Fibroblast of skin of left quadriceps (primary cell): ENCODE measurements at places on chromosomes 12 and 14.

- DNase-seq = peak; percentile 50
Observed at GRCh38 chr12:27940756-27941402, 31.7 kb downstream of the PTHLH start.

DNA sequence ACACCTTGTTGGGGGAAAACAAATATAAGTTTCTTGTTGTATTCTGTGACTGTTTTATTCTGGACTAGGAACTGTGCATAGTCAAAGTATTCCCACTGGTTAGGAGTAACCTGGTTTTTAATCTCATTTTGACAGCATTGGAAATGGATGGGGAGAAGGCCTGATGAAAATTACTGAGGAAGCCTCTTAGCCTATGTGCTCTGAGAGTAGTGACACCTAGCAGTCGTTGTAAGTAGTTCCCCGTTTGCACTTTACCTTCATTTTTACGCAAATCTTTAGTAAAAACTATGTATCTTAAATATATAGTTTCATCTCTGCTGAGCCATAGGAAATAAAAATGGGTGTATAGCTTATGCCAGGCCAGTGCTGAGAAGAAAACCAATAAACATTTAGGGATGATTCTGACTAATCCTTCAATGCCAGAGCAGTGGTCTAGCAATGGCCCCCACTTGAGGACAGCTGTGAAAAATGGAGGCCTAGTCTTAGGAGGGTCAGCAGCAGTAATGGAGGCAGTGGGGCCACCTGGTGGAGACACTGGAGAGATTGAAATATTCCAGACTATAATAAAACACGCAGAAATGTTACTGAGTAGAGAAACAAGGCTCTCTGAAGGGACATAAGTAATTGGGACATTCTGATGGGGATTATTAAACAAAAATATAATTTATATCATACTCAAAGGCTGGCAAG is 133.2 kb upstream of the NOVA1 start:
- DNase-seq = no peak

- DNase-seq = peak; percentile 77
Observed at GRCh38 chr12:63930971-63931370, 86.5 kb downstream of the SRGAP1 start.

DNA sequence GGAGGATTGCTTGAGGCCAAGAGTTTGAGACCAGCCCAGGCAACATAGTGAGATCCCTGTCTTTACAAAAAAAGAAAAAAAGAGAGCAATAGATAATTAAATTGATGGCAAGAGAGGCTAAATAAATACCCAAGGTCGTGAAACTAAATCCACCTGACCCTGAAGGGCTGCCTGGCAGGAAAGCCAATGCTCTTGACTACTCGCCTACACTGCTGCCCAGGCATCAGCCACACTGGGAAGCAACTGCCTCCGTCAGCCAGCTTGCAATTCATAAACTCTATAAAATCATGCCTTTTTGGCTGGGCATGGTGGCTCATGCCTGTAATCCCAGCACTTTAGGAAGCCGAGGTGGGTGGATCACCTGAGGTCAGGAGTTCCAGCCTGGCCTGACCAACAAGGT is 31.7 kb upstream of the RASSF3 start:
- no peak for DNase-seq

- DNase-seq = no peak
Observed at GRCh38 chr14:95614349-95614748, 71.9 kb upstream of the TCL1B start.

- DNase-seq = no peak
Observed at GRCh38 chr12:30914986-30915591, 11.5 kb upstream of the TSPAN11 start.

DNA sequence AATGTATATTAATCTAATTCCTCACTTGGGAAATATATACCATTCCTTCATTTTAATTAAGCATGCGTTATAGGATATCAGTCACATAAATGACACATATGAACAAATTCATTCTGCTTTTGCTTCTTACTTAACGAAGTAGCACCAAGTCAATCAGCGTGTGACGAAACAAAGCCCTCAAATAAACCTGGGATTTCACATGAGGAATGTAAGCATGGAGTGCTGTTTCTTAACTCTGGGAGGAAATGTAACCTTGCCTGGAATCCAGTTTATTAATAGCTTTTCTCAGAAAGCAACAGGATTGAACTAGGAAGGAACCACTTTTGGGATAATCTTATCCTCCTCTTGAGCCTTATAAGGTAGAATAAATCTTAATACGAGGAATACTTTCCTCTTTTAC is 72.0 kb downstream of the NIN start:
- DNase-seq = no peak

DNA sequence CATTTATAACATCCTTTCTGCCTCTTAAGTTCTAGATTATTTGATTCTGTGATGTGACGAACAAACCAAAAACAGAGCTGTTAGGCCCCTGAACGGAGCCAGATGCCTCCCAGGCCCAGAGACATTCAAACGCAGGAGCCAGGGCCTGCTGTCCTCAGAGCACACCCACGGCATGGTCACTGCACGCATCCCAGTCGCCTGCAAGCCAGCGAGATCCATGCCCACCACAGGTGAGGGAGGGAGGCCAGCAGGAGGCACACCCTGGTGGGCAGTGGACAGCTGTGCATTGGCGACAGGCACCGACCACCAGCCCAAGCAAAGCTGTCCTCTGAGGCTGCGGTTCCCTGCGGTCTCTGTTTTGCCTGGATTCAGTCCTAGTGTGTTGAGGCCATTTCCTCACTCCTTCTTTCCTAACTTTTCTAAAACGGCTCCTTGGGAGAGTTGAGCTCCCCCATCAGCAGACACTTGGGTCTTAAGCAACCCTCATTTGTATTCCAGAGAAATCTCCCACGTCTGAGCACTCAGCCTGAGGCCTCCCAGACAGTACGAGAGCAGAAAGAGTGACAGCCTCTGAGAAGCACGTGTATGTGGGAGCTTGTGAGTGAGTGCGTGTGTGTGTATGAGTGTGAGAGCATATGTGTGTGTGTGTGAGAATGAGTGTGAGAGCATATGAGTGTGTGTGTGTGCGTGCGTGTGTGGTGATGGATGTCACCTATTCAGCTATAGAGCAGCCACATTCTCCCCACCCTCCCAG is 81.2 kb downstream of the CHGA start:
- no peak for DNase-seq
